Heart right ventricle (tissue), 16 donors: ENCODE measurements at places on chromosomes 7 and 10.

GRCh38 chr7:27163288-27164044, 1.9 kb downstream of the HOXA9 start:
- no peak for DNase-seq
- H3K4me3 ChIP-seq: no peak overlapping the region
- H3K36me3 ChIP-seq: no peaks in the 10 kb centered on the region
- H3K4me1 ChIP-seq: peaks cover 49% of the 10 kb centered on the region
- H3K27ac ChIP-seq: no peak overlapping the region
- H3K27me3 ChIP-seq: peaks cover 100% of the 10 kb centered on the region

GRCh38 chr10:104077247-104077646, 8.4 kb downstream of the COL17A1 start:
- no peak for DNase-seq
- no peaks in the 10 kb centered on the region for H3K36me3 ChIP-seq
- H3K27me3 ChIP-seq: no peaks in the 10 kb centered on the region
- H3K27ac ChIP-seq: no peak overlapping the region
- no peak overlapping the region for H3K4me3 ChIP-seq
- H3K4me1 ChIP-seq: peaks cover 4% of the 10 kb centered on the region

DNA sequence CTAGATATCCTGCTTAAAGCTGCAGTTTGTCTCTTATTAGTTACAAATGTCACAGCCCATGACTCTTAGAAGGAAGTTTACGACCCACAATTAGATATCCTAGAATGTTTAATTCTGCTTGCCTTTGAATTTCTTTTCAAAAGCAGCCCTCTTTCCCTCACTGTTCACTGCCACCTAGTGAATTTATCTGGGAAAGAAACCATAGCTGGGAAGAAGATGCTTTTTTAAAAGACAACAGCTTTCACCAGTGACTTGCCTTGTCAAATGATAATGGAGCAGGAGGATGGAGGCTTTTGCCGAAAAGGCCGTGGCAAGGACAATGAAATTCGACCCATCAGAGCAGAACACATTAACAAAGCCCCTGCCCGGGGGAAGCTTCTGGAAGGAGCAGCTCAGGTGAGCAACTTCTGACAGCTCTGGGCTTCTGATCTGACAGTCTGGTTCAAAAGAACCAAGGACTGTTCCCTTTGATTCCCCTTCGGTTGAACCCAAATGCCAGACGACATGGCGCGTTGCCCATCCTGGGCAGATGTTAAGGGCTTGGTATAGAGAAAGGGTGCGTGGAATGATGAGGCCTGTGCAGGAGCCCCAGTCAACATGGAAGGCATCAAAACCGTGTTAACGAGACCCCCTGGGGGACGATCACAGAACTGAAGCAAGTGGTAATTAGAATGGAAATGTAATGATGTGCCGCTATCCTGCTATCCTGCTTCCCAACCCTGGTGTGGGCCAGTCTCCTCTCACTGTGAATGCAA, 236.8 kb downstream of the FRMD4A start:
- H3K4me3 ChIP-seq: no peak overlapping the region
- H3K27me3 ChIP-seq: no peaks in the 10 kb centered on the region
- H3K36me3 ChIP-seq: no peaks in the 10 kb centered on the region
- peaks cover 11% of the 10 kb centered on the region for H3K4me1 ChIP-seq
- DNase-seq: no peak

DNA sequence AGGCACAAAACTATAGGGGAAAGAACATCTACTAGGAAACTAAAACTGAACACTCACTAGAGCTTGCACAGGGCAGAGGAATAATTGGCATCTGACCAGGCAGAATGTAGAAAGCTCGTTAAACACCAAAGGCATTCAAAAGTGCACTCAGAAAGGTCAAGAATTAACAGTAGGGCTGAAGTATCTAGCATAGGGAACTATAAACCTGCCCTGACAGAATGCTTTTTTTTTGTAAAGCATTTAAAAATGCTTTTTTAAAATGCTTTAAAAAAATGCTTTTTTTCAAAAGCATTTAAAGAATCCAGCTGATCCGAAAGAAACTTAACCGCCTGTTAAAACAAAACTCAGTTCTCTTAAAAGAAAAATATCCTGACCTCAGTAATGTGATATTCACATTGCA, 74.6 kb upstream of the EGFR start:
- no peak for DNase-seq
- H3K27me3 ChIP-seq: no peaks in the 10 kb centered on the region
- no peaks in the 10 kb centered on the region for H3K36me3 ChIP-seq
- H3K27ac ChIP-seq: no peak overlapping the region

GRCh38 chr10:62870866-62871265, 54.7 kb upstream of the EGR2 start:
- no peaks in the 10 kb centered on the region for H3K36me3 ChIP-seq
- H3K27me3 ChIP-seq: peaks cover 15% of the 10 kb centered on the region
- no peaks in the 10 kb centered on the region for H3K4me1 ChIP-seq
- no peak overlapping the region for H3K27ac ChIP-seq

DNA sequence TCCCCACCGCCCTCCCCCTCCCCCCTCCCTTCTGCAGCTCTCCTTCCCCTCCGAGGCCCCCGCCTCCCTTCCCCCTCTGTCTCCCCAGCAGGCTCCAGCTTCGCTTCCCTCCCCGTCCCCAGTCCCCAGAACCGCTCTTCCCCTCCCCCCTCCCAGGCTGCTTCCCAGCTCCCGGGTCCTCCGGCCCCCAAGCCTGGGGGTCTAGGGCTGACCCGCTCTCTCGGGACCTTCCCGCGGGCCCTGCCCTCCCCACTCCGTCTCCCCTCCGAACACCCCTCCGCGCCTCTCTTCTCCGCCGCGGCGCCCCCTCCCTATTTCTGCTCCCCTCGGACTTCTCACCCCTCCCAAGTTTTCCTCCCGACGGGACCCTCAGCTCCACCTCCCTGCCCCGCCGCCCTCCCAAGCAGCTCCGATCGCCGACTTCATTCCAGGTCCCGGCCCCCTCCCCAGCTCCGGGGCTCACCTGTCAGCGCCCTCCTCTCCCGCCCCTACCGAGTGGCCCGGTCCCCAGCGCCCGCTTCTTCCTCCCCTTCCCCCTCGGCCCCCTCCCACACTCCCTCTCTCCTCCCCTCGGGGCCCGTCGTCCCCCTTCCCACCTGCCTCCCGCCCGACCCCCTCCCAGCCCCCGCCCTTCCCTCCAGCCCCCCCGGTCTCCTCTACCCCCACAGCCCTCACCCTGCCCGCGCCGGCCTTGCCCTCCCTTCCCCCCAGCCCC, 990 bp downstream of the ZNF467 start:
- peak; percentile 73 for DNase-seq
- H3K4me3 ChIP-seq: peak overlapping the region; percentile 62
- H3K27me3 ChIP-seq: no peaks in the 10 kb centered on the region
- peak overlapping the region; percentile 88 for H3K27ac ChIP-seq
- peaks cover 24% of the 10 kb centered on the region for H3K4me1 ChIP-seq

GRCh38 chr7:96322373-96322695, 436 bp upstream of the SLC25A13 start:
- H3K36me3 ChIP-seq: no peaks in the 10 kb centered on the region
- H3K27me3 ChIP-seq: no peaks in the 10 kb centered on the region
- peak overlapping the region; percentile 96 for H3K27ac ChIP-seq
- H3K4me1 ChIP-seq: peaks cover 5% of the 10 kb centered on the region
- DNase-seq: no peak

- H3K4me1 ChIP-seq: no peaks in the 10 kb centered on the region
- no peaks in the 10 kb centered on the region for H3K36me3 ChIP-seq
- peak; percentile 44 for DNase-seq
These were observed 208.3 kb downstream of the PPP1R3A start for GRCh38 chr7:113710310-113711096.

DNA sequence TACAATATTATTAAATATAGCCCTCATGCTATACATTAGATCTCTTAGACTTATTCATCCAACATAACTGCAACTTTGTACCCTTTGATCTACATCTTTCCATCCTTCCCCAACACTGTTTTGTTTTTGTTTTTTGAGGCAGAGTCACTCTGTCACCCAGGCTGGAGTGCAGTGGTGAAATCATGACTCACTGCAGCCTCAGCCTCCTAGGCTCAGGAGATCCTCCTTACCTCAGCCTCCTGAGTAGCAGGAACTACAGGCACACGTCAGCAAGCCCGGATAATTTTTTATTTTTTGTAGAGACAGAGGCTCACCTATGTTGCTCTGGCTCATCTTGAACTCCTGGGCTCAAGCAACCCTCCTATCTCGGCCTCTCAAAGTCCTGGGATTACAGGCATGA, 53.3 kb downstream of the NT5C2 start:
- no peak overlapping the region for H3K27ac ChIP-seq
- no peaks in the 10 kb centered on the region for H3K27me3 ChIP-seq
- H3K36me3 ChIP-seq: no peaks in the 10 kb centered on the region
- H3K4me1 ChIP-seq: peaks cover 4% of the 10 kb centered on the region

GRCh38 chr7:90507692-90508091, 38.3 kb downstream of the PTTG1IP2 start:
- no peak for DNase-seq
- no peaks in the 10 kb centered on the region for H3K4me1 ChIP-seq
- no peaks in the 10 kb centered on the region for H3K36me3 ChIP-seq
- H3K27me3 ChIP-seq: no peaks in the 10 kb centered on the region

GRCh38 chr7:101436857-101437576, 74.3 kb downstream of the COL26A1 start:
- H3K4me1 ChIP-seq: no peaks in the 10 kb centered on the region
- no peak for DNase-seq
- no peak overlapping the region for H3K4me3 ChIP-seq
- no peak overlapping the region for H3K27ac ChIP-seq
- H3K36me3 ChIP-seq: no peaks in the 10 kb centered on the region

- H3K4me1 ChIP-seq: peaks cover 3% of the 10 kb centered on the region
- DNase-seq: peak; percentile 37
- peaks cover 15% of the 10 kb centered on the region for H3K27me3 ChIP-seq
- H3K4me3 ChIP-seq: no peak overlapping the region
These were observed 70.0 kb downstream of the CAMK1D start for GRCh38 chr10:12419262-12419847.

- H3K4me3 ChIP-seq: no peak overlapping the region
- no peaks in the 10 kb centered on the region for H3K4me1 ChIP-seq
- no peak for DNase-seq
- H3K27me3 ChIP-seq: no peaks in the 10 kb centered on the region
- H3K36me3 ChIP-seq: no peaks in the 10 kb centered on the region
These were observed 13.1 kb downstream of the JAKMIP3 start for GRCh38 chr10:132078746-132079345.

DNA sequence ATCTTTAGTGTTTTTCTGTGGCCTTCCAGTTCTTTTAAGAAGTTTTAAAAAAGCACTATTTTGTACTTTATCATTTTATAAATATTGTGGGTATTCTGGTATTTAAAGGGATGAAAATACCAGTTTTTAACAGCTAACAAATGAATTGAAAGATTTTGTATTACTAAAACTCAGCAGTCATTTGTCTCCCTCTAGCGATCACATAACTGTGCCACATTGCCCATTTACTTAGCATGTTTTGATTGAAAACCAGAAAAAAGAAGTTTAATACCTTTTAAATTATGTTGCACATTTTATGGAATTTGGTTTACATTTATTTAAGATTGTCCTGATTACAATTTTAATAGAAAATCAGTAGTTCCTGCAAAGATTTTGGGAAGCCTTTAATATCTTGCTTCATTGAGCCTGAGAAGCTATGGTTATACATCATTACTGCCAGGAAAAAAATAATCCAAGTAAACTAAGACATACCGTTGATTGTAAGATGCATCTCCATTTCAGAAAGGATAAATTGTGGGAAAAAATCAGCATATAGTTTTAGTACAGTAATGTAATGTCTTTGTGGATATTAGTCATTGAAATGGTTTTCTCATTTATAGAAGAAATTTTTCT, 34.9 kb downstream of the TAX1BP1 start:
- no peak overlapping the region for H3K4me3 ChIP-seq
- no peak for DNase-seq
- peaks cover 19% of the 10 kb centered on the region for H3K4me1 ChIP-seq
- no peaks in the 10 kb centered on the region for H3K27me3 ChIP-seq

- DNase-seq: no peak
- no peaks in the 10 kb centered on the region for H3K36me3 ChIP-seq
- H3K27ac ChIP-seq: no peak overlapping the region
- H3K27me3 ChIP-seq: no peaks in the 10 kb centered on the region
- peaks cover 43% of the 10 kb centered on the region for H3K4me1 ChIP-seq
- no peak overlapping the region for H3K4me3 ChIP-seq
These were observed 123.3 kb downstream of the PRPF18 start for GRCh38 chr10:13709931-13710650.

GRCh38 chr7:132956556-132956955, 125.3 kb downstream of the CHCHD3 start:
- DNase-seq: no peak
- no peaks in the 10 kb centered on the region for H3K36me3 ChIP-seq
- no peak overlapping the region for H3K4me3 ChIP-seq
- no peaks in the 10 kb centered on the region for H3K4me1 ChIP-seq
- H3K27me3 ChIP-seq: no peaks in the 10 kb centered on the region

DNA sequence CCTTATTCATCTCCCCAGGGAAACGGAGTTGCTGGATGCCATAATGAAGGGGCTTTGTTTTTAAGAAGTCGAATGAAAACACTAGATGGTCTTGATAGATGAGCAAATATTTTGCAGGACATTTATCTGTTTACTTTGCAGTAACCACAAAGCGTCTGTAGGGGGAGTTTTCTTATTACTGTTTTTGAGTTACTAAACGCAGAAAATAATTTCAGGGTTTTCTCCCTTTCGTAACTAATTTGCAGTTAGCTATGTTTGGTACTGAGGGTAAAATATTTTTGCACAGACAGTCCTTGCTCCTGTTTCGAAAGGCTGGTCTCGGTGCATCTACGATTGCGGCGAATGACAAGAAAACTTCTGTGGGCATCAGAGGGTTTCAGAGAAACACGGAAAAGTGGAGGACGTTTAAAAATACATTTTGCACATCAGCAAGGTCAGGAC, 505.6 kb upstream of the MKI67 start:
- peaks cover 6% of the 10 kb centered on the region for H3K27me3 ChIP-seq
- peak; percentile 41 for DNase-seq
- no peak overlapping the region for H3K27ac ChIP-seq
- H3K36me3 ChIP-seq: no peaks in the 10 kb centered on the region

- peaks cover 9% of the 10 kb centered on the region for H3K27me3 ChIP-seq
- H3K4me3 ChIP-seq: peak overlapping the region; percentile 56
- H3K27ac ChIP-seq: no peak overlapping the region
- H3K4me1 ChIP-seq: peaks cover 4% of the 10 kb centered on the region
- DNase-seq: peak; percentile 33
These were observed 61.2 kb downstream of the NEURL1 start for GRCh38 chr10:103554488-103555324.

- no peak for DNase-seq
- H3K27me3 ChIP-seq: no peaks in the 10 kb centered on the region
- no peak overlapping the region for H3K4me3 ChIP-seq
- no peak overlapping the region for H3K27ac ChIP-seq
- H3K4me1 ChIP-seq: no peaks in the 10 kb centered on the region
- no peaks in the 10 kb centered on the region for H3K36me3 ChIP-seq
These were observed 19.4 kb downstream of the SPAM1 start for GRCh38 chr7:123944395-123944794.
